ENCODE measurements at places on chromosomes 1 and 21.

DNA sequence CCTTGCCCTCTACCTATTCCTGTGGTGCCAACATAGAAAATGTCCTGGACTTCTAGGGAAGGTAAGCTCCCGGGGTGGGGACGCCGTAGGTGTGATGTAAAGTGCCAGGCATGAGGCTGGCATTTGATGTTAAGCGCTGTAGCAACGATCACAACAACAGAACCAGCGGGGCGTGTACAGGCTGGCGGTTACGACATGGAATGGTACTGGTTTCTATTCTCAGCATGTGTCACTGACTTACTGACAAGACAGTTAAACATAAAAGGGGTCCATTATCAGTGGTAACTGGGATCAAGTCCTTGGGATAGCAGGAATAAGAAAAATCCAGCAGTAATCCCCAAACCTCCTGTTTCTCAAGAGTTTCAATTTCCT lies 58.9 kb downstream of the TGFBR3 start:
- DNase-seq, result no peak

DNA sequence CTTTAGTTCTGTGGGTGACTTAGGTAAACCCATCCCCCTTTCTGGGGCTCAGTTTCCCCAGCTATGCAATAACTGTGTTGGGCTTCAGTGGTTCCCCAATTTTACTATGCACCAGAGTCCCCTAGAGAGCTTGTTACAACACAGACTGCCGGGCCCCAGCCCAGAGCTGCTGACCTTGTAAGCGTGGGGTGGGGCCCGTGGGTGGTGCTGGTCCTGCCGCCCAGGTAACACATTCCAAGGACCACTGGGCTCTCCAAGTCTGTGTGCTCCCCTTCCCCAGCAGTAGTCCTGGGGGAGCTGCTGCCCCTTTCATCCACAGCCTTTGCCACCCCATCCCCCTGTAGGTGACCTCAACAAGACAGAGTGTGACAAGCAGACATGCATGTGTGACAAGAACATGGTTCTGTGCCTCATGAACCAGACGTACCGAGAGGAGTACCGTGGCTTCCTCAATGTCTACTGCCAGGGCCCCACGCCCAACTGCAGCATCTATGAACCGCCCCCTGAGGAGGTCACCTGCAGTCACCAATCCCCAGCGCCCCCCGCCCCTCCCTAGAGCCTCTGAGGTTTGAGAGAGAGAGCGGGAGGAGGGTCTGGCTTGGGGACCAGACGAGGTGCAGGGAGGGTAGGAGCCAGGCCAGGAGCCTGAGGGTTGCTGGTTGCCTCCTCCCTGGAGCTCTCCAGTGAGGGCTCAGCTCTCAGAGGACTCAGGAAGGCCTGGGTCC lies 8.9 kb downstream of the PLA2G2F start:
- DNase-seq, result no peak

- no peak for DNase-seq
These were observed 151.5 kb downstream of the SMYD3 start for GRCh38 chr1:246355411-246356230.

DNA sequence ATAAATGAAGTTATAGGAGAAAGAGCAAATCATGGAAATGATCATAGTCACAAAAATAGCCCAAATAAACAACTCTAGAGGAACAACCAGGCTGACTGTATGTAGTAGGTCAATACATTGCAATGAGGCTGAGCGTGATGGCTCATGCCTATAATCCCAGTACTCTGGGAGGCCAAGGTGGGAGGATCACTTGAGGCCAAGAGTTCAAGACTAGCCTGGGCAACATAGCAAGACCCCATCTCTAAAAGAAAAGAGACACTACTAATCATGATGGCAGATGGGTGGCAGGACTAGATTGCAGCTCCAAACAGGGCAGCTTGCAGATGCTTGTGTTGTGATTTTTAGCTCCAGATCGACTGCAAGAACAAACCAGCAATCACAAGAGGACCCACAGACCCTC lies 27.6 kb downstream of the NDC1 start:
- DNase-seq, result no peak

- DNase-seq, result no peak
These were observed 182.7 kb upstream of the PTBP2 start for GRCh38 chr1:96538883-96539282.

- no peak for DNase-seq
These were observed 23.8 kb downstream of the WNT3A start for GRCh38 chr1:228030451-228031201.

- peak; percentile 51 for DNase-seq
These were observed 46.7 kb downstream of the CAMK2N1 start for GRCh38 chr1:20439282-20439681.

DNA sequence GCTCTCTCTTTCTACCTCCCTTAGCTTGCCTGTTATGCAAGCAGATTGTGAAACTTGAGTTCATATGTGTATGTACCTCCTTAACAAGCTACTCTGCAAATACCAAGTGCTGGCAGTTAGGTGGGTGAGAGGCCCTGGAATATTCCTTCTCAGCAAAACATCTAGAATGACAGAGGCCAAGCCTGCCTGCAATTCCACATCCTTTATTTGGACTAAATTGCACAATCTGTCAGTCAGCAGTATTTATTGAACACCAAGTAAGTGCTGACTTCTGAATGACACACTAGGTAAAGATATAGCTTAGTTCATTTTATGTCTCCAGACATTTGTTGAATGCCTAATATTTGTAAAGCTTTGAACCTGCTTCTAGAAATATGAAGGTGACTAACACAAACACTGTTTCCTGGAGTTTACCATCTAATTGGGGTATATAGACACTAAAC lies 87.5 kb downstream of the RGL1 start:
- DNase-seq, result no peak

DNA sequence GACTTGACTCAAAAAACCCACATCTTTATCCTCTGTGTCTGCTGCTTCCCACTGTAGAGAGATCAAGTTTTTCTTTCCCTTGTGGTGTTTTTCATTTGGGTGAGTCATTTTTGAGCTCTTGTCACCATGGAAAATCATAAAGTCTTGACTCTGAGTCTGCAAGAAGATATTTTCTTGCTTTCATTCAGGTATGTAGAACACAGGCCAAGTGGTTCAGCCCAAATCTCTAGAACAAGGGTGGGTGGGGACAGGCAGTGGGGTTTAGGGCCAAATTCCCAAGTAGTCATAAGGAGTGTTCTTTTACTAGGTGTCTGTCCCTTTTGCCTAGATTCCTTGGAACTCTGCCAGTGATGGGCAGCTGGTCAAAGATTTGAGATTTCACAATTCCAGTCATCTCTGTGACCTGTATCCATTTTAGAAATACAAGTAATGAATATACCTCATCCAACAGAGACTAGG lies 21.5 kb upstream of the ARHGAP29 start:
- no peak for DNase-seq

DNA sequence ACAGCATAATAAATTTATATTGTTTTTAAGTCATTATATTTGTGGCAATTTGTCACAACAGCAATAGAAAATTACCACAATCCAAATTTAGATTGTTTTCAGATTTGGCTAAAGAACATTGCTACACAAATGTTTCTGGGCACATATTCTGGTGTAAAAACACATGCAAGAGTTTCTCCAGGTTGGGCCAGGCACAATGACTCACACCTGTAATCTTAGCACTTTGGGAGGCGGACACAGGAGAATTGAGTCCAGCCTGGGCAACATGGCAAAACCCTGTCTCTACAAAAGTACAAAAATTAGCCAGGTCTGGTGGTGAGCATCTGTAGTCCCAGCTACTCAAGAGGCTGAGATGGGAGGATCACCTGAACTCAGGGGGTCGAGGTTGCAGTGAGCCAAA lies 8.4 kb downstream of the ERO1B start:
- DNase-seq, result no peak

GRCh38 chr1:67431869-67432578 lies 1.8 kb upstream of the SERBP1 start:
- no peak for DNase-seq

DNA sequence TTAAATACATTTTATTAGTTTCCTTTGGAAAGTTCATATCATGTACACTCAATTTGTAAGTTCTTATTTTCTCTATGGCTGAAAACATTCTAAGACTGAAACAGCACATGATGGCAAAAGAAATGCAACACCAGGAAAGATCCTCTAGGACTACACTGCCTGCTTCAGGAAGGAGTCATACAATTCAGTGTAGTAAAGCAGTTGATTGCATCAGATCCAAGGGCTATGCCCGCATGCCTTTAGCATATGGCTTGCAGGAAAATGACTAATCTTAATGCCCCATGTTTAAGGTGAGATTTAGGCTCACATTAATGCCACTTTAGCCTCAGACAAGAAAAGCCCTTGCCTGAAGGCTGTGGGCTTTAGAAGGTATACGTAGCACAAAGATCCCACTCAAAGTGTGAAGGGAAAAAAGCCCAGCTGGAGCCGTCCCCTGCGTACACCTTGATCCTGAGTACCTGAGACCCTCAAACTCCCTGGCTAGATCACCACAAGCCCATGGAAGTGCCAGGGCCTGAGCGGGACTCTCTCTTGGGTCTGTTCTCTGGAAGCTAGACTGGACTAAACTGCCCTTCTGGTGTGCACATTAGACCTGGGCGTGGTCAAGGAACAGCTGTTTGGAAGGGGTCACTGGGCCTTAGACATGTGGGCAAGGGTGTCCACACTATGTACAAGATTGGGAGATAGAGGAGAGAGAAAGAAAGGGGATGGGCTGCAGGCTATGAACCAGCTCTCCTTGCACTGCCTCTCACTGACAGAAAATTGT lies 52.9 kb downstream of the ESRRG start:
- DNase-seq, result peak; percentile 46

- no peak for DNase-seq
These were observed 78.5 kb downstream of the DOP1B start for GRCh38 chr21:36235058-36235582.

DNA sequence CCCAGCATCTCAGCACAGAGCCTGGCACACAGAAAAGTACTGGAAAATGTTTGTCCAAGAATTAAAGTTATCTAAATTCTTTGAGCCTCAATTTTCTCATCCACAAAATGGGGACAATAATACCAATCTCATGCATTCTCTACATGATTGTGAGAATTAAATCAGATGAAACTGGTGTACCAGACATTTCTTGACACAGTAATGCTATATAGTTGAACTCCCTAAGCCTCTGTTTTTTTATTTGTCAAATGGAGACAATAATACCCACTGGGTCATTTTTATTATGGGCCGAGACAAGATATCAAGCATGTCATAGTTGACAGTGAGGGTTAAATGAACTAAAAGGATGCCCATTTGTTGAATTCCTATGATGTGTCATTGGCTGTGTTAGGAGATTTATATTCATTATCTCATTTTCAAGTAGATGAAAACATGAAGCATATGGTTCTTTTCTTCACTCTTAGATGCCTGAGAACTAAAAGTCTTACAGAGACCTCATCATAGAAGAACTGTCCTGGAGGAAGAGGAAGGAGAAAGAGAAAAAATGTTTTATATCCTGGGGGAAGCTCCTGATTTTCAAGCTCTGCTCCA lies 17.5 kb upstream of the OTUD3 start:
- no peak for DNase-seq

GRCh38 chr1:75134647-75135572 lies 722 bp downstream of the LHX8 start:
- DNase-seq, result no peak

- DNase-seq, result no peak
These were observed at the start of gene GPR25 for GRCh38 chr1:200872446-200873115. Gene GPR25 (plus strand): TSS chr1:200872981. CDS start chr1:200873038, 57 bp downstream.
